ENCODE measurements at places on chromosomes 3 and 15.

GRCh38 chr3:182949688-182950087 is 30.6 kb downstream of the DCUN1D1 start:
- no peak for DNase-seq

- no peak for DNase-seq
These were observed 10.0 kb downstream of the ATR start for GRCh38 chr3:142568393-142569017.

GRCh38 chr3:20772869-20773268 is 586.9 kb upstream of the SGO1 start:
- no peak for DNase-seq

DNA sequence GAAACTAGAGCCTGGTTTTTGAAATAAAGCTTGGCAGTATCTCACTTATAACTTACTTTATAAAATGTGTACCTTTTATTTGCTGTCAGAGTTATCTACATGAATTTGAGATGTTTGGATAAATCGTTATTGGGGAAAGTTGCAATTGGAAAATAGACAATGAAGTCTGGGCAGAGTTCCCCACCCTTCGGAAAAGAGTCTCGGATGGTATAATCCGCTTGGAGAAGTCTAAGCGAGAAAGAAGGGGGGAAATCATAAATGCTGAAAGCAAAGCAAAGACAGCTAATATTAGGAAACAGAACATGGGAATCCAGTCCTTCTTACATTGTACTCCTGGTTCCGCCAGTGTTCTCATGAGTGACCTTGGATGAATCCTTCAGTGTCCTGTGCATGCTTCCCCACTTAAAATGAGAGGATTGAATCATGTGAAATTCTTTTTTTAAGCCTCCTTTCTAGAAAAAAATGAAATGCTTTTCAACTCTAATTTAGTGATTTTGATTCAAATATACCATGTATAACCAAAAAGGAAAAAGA is 162.4 kb downstream of the ATG7 start:
- no peak for DNase-seq

DNA sequence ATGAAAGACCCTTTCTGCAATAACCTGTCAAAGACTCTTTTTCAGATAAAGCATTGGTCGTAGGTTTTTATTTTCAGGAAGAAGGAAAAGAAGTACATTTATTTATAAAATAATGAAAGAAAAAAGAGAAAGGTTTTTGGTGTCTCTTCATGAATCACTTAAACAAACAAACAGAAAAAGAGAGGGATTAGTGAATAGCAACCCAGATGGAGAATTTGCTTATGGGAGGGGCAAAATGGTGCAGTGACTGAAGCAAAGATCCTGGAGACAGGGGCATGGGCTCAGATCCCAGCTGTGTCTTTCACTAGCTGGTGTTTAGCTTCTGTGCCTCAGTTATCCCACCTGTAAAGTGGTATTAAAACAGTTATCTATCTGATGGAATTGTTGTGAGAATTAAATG is 78.6 kb upstream of the PFN2 start:
- no peak for DNase-seq

DNA sequence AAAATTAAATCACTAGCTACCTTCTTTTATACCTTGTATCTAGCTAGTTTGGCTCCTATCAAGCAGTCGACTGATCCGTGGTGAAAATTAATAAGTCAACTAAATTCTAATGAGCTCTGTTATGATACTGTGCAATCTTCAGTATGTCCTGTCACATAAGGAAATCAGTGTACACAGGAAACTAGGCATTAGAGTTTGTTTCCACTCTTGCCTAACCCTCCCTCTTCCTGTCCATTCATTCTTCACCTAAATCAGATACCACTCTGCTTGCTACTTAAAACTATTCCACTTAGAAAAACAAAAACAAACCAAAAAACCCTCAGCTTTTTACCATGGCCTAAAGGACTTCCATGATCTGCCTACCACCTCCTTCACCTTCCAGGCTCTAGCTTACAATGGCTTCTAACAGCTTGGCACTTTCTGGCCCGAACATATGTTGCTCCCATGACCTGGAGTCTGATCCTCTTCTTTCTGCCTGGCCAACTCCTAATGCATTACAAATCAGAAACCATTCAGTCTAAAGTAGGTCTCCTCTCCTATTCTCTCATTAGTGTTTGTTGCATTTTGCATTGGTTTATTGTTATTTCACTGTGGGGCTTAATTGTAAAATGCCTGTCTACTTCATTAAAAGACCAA is 7.9 kb downstream of the RFC4 start:
- no peak for DNase-seq

DNA sequence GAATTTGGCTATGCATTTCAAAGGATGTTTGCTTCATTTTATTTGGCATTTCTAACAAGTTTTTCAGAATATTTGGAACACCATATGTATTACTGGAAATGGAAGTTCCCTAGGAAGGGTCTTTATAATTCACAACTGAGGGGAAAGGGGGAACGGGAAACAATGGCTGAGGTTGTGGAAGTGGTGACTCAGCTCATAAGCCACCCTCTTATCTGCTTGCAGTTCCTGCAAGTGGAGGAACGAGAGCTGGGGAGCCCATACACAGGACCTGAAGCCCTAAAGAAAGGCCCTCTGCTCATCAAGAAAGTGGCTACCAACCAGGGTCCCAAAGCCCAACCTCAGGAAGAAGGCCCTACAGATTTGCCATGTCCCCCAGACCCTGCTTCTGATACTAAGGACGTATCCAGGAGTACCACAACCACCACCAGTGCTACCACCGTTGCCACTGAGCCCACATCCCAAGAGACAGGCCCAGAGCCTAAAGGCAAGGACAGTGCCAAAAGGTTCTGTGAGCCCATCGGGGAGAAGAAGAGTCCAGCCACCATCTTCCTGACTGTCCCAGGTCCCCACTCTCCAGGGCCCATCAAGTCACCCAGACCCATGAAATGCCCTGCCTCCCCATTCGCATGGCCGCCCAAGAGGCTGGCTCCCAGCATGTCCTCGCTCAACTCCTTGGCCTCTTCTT is 37.9 kb downstream of the ESYT3 start:
- no peak for DNase-seq

GRCh38 chr3:159766563-159767185 is 222.0 kb upstream of the IL12A start:
- DNase-seq: no peak

- DNase-seq: no peak
These were observed 1161.4 kb downstream of the IGSF11 start for GRCh38 chr3:117873249-117873600.

- DNase-seq: no peak
These were observed 49.9 kb downstream of the TSC22D2 start for GRCh38 chr3:150458001-150458400.

GRCh38 chr3:192039593-192039992 is 578.6 kb downstream of the PYDC2 start:
- DNase-seq: no peak

DNA sequence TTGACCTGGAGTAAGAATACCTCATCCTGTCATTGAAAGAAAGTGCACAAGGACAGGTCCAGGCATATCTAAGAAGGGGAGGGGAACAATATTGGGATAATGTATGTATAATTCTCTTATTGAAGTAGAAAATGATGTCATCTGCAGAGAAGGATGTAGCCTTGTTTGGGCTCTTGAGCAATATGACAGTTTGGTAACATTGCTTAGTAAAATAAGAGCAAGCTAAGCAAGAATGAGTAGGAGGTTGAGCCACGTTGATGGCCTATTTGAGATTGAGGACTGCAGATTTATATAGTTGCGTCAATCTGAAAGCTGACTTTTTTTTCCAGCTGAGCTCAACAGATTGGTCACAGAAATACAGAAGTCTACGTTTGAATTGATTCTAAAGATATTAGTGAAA is 145.2 kb downstream of the FILIP1L start:
- DNase-seq: no peak

DNA sequence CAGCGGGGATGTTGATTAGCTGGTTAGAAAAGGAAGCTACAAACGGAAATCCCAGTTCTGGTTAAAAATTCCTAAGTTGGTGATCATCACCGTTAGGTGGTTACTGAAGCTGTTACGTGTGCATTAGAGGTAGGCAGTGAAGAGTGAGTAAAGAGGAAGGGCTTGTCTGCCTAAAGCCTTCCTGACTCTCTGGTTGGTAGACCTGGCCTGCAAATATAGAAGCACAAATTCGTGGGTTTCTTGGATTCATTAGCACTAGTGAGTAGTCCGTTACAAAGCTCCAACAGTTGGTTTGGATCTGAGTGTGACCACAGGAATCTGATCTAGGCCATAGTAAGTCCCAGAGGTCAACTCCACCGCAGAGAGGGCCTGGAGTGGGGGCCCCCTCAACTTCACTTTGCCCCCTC is 174.0 kb upstream of the TP63 start:
- DNase-seq: no peak

DNA sequence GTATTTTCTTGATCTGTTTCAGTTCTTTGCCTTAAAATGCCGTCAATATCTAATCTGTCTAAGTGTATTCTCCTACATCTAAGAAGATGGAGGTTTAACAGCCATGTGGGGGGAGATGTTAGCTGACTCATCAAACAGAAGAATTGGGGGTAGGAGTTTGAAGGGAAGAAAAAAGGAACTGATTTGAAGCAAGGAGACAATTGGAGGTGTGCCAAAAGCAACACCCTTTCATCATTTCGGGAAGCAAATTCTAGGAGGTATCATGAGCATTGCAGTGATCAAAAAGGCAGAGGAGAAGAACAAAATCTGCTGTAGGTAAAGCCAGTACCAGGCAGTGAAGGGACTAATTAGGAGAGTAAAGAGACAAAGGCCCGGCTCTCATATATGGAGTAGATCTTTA is 337.3 kb upstream of the TBC1D5 start:
- no peak for DNase-seq
